ENCODE measurements at places on chromosomes 2 and 18.

DNA sequence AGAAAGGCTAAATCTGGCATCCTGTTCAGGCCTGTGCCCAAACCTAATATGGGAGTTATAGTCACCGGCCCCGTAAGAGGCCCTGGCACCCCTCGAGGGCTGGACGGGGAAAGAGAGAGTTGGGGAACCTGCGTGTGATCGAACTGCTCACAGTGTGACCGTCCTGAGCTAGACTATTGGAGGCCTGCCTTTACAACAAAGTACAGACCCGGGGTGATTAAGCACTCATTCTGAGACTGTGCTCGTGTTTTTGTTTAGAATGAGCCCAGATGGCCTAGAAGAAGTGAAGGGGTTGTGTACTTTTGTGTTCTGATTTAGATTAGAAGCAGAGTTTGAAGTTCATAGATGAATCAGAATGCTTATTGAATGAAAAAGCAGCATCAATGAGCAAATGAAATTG is 115.3 kb downstream of the ACOXL start:
- no peak for DNase-seq

DNA sequence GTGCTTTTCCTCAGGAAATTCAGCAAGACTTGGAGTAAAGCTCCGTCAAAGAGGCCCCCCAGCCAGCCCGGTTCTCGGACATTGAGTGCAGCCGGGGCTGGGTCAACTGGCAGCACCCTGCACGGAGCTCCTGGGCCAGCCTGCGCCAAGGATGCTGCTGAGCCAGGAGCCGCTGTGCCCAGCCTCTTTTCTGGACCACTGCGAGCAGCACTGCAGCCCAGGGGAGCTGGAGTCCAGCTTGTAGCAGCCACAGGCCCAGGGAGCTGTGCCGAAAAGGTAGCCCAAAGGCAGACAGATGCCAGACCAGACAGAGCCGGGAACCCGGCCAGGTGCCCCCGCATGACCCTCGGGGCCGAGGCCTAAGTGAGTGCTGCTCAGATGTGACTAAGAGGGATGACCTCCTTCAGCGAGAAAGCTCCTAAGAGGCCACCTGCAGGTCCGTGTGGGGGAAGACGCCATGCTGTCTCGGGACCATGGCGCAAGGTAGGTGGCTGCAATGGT is 7.3 kb downstream of the CLHC1 start:
- no peak for DNase-seq

- no peak for DNase-seq
Measured at GRCh38 chr2:54773838-54774237, 50.4 kb downstream of the EML6 start.

DNA sequence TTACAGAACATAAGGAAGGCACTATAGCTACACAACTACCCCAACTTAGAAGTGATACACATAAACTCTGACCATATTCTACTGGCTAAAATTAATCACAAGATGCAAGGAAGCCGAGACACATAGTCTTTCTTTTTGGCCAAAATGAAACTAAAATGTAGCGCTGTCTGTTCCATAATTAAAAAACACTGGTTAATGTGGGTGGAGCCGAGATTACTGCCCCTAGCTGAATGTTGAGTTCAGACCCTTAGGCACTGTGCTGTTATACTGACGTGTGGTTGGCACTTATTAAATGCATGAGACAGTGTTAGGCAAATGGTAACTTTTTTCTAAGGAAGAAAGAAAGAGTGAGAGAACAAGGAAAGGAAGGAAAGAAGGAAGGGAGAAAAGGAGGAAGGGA is 254.6 kb upstream of the RND3 start:
- DNase-seq = no peak

GRCh38 chr18:49851624-49852023 is 38.3 kb upstream of the ACAA2 start:
- no peak for DNase-seq

GRCh38 chr2:229591611-229592010 is 122.7 kb downstream of the DNER start:
- DNase-seq = no peak

DNA sequence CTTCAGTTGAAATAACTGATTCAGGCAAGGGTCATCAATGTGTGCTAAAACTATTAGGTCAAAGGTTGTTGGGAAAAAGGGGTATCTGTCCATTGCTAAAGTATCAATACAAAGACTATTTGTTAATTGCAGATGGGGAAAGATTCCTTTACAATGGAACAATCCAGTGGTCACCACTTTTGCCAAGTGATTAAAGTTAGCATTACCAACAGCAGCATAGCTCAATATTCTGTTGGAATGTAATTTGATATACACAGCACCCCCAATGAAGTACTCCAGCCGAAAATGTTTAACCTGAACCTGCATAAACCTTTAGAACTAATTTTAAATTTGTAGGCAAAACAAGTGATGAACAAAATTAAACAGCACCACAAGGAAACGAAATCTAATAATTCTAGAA is 191.0 kb downstream of the TCF4 start:
- no peak for DNase-seq

DNA sequence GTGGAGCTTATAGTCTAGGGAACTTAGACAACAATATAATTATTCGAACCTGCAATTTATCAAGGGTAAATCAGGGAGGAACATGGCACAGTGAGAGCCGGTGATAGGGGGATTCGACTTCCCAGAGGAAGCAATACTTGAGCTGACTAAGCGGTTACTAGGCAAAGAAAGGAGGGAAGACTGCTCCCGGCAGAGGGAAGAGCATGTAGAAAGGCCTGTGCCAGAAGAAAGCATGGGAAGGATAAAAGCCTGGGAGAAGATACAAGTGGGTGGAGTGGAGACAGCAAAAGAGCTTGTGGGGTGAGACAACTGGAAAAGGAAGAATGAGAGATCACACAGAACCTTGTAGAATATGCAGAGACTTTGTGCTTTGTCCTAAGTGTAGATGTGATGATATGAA is 93.3 kb downstream of the MARCHF4 start:
- DNase-seq = no peak

GRCh38 chr18:63664571-63664970 is 2.9 kb upstream of the SERPINB3 start:
- DNase-seq = no peak

DNA sequence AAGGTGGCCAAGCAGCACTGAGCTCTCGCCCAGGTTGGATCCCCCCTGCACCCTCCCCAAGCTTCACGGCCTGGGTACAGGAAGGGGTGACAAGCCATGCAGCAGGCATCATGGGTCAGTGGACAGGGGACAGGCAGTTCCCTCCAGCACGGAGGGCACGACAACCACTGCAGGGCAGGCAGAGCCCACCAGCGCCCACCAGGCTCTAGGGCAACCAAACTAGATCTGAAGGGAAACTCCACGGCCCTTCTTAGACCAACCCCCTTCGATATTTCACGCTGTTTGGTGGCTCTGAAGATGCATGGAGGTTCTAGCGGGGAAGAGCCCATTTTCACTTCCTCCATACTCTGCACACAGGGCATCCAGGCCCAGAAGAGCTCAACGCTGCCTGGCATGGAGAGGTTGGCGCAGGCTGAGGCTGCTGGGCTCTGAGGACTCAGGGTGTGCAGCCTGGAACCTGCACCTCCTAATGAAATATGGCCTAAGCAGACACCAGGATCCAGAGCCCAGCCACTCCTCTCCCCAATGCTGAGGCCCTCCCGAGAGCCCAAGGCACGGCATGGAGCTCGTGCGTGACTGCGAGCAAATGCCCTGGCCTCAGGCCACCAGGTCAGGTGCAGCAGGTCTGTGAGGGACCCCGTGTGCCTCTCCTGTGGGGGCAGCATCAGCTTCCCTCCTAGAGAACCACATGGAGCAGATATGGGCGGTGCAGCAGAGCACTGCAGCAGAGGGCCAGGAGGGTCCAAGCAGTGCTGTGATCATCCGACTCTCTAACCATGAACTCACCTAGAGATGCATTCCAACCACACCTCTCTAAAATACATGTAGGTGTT is 8.7 kb upstream of the MTERF4 start:
- DNase-seq = peak; percentile 66

DNA sequence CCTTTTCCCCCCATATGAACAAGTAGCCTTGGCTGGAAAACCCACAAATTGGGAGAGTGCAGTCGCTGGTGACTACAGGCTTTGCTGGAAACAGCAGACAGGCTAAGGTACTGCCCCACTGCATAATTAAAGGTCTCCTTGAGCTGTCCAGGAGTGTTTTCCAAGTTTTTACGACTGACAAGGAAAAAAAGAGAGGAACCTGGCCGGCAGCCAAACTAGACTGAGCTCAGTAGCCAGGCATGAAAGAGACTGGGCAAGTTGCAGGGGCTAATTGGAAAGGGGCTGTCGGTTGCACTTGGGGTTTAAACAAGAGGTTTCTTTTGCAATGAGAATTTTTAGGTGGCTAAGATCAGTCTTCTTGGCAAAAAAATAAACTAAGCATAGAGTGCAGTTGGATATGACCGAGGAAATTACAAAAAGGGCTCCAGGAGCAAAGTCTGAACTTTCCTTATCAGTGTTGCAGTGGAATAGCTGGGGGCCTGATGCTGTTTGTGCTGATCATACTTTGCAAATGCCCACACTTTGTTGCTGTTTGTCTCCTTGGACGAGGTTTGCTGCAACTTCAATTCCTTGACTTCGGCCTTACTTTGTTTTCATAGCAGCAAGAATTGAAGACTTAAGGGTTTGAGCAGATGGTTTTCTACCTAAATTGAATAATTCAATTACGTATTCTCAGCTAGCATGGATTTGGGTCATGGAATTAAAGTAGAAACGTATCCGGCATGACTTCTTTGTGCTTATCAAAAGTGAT is 2.1 kb downstream of the GULP1 start:
- no peak for DNase-seq

- no peak for DNase-seq
Measured at GRCh38 chr2:239463541-239464165, 62.8 kb upstream of the HDAC4 start.

- peak; percentile 11 for DNase-seq
Measured at GRCh38 chr2:26970928-26971627, 641 bp downstream of the MAPRE3 start.

Measured in memory B cell (primary cell).